ENCODE measurements at places on chromosomes 13 and 19.

DNA sequence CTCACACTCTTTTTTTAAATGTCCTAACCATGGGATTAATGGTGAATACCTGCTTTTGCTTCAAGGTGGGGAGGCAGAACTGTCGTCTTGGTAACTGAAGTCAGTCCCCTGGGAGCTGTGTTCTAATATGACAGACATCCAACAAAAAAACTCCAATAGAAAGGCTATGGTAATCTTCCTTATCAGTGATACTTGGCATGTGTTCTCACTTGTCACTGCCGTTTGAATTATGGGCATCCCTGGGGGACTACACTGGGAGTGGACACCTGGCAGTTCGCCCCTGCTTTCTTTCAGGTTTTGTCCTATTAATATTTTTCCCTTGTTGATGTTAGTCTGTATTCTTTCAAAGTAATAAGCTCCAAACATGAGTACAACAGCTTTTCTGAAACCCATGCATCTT is 252.6 kb downstream of the SLITRK5 start:
- no peak for DNase-seq

GRCh38 chr19:30222992-30223865 is 149.0 kb upstream of the ZNF536 start:
- DNase-seq = no peak

- DNase-seq = no peak
Observed at GRCh38 chr13:60986301-60986700, 429.3 kb downstream of the PCDH20 start.

- DNase-seq = peak; percentile 49
Observed at GRCh38 chr13:74026753-74027152, 107.5 kb downstream of the KLF12 start.

DNA sequence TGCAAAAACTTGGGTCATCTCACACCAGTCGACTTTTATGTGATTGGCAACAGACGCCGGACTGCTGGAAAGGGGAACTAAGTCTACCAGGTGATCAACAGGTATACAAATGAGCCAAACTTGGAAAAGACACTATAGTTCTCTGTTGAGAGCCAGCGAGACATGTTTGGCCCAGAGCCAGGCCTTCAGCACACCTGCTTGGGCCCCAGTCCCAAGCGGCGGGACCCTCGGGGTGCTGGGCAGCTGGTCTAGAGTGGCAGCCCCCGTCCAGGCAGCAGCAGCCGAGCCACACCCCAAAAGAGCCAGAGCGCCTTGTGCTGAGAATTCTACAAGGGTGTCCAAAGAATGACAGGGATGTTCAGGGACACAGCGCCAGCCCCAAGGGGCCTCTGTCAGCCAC is 28.0 kb downstream of the NAXD start:
- DNase-seq = no peak

GRCh38 chr13:32642316-32642715 is 56.1 kb downstream of the PDS5B start:
- no peak for DNase-seq

- no peak for DNase-seq
Observed at GRCh38 chr19:10854350-10855089, 6.3 kb downstream of the C19orf38 start.

GRCh38 chr19:46844067-46844489 is 6.6 kb downstream of the AP2S1 start:
- no peak for DNase-seq

DNA sequence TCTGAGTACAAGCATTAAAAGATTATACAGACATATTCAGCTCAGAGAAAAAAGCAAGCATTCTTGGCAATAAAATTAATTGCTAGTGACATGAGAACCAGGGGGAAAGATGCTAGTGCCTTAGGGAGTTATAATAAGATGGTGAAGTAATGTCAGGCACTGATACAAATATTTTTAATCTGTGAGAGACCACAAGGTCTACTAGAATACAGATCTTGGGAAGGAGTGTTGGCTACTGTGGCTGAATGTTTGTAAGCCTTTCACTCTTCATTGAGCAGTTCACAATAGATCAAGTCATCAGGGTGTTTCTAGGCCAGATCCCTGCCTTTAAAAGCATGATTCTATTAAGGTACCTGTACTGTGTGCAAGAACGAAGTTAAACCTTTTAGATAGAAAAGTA is 16.4 kb downstream of the FREM2 start:
- DNase-seq = no peak

- DNase-seq = no peak
Observed at GRCh38 chr13:23434491-23434890, 989 bp upstream of the SACS start.

GRCh38 chr13:95234242-95234641 is 67.0 kb downstream of the ABCC4 start:
- no peak for DNase-seq

DNA sequence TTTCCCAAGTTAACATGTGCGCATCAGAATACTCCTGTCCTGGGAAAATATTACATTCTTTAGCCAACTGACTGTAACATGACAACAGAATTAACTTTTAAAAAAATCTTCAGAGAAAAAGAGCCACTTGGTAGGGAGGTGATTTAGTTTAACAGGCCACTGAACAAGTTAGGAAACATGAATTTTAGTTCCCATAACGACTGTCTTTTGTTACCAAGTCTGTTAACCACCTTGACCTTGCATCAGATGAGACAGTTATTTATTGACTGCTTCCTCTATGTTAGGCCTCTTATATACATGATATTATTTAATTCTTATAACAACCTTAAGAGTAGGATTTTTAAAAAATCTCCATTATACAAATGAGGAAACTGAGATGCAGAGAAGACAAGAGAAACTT is 268.6 kb downstream of the NDFIP2 start:
- no peak for DNase-seq

GRCh38 chr19:7004313-7004931 is 16.8 kb downstream of the MBD3L2B start:
- no peak for DNase-seq

DNA sequence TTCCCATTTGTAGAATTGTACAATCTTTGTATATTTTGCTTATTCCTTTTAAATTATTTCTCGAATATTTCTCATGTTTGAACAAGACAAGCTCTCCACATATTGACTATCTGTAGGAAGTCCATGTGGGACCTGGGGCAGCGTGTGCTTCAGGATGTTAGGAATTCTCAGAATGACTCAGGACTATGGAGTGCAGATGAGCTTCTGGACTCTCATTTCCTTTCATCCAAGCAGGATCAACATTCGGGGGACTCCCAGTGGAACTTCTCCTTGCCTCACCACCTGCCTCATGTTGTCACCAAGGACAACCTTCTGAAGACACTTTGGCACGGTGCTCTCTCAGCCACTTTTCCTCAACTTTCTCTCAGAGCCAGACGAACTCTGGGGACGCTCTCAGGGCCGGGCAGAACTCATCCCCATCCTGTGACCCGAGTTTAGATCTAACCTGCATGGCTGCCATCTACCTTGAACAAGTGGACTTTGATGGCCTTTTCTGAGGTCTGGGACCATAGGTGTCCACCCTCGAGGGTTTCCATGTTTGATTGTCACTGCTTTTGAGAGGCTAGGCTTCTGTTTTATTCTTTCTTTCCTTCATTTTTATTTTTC is 441.7 kb downstream of the IRS2 start:
- DNase-seq = no peak

All from stimulated activated CD4-positive, alpha-beta T cell treated with anti-CD3 and anti-CD28 coated beads, Interleukin-15, amount 100 ng/mL, for 48 hours (primary cell).